ENCODE measurements at places on chromosomes 5 and 9. TPM values are rescaled to one million over a fixed set of nuclear protein-coding genes. Genes with fewer than 3 reads are reported as not detected.

The ADAMTSL2 gene
- total RNA-seq: 2.3 TPM

The PPWD1 gene
- total RNA-seq: 31.4 TPM

The CAMK4 gene
- total RNA-seq: 2.9 TPM

The GALNT12 gene
- total RNA-seq: 76.2 TPM

The TRIM36 gene
- 0.14 TPM for total RNA-seq

The DNAJB5 gene
- 9.8 TPM for total RNA-seq

The NTNG2 gene
- 4.6 TPM for total RNA-seq

The NIPAL4 gene
- 0.14 TPM for total RNA-seq

The PGM5 gene
- total RNA-seq: 14.9 TPM

The REEP5 gene
- 54.1 TPM for total RNA-seq

The LHX3 gene
- total RNA-seq: not detected

The GABBR2 gene
- total RNA-seq: 12.9 TPM

The REEP2 gene
- total RNA-seq: 17.5 TPM

The SPAG8 gene
- total RNA-seq: 1.2 TPM

The PRDM9 gene
- total RNA-seq: not detected

The NUDT12 gene
- total RNA-seq: 9.2 TPM

The TNFSF15 gene
- 0.55 TPM for total RNA-seq

The ARPC5L gene
- total RNA-seq: 10.4 TPM
